Endothelial cell of umbilical vein (primary cell): ENCODE measurements at places on chromosomes 5 and 9. TPM values are rescaled to one million over a fixed set of nuclear protein-coding genes. Genes with fewer than 3 reads are reported as not detected.

GRCh38 chr9:25282946-25283345 lies 395.3 kb downstream of the TUSC1 start:
- no peak for DNase-seq
- H3K36me3 ChIP-seq = no peaks in the 10 kb centered on the region
- no peaks in the 10 kb centered on the region for H3K27me3 ChIP-seq
- H3K4me3 ChIP-seq = no peak overlapping the region
- H3K4me1 ChIP-seq = no peaks in the 10 kb centered on the region
- H3K27ac ChIP-seq = no peak overlapping the region

GRCh38 chr5:129118405-129118804 lies 23.9 kb downstream of the ISOC1 start:
- H3K27me3 ChIP-seq = no peaks in the 10 kb centered on the region
- H3K27ac ChIP-seq = no peak overlapping the region
- no peaks in the 10 kb centered on the region for H3K36me3 ChIP-seq
- H3K4me3 ChIP-seq = no peak overlapping the region

GRCh38 chr9:28407351-28407750 lies 834.1 kb upstream of the C9orf72 start:
- H3K27ac ChIP-seq = no peak overlapping the region
- no peaks in the 10 kb centered on the region for H3K4me1 ChIP-seq
- H3K36me3 ChIP-seq = no peaks in the 10 kb centered on the region
- H3K27me3 ChIP-seq = no peaks in the 10 kb centered on the region
- H3K4me3 ChIP-seq = no peak overlapping the region
- no peak for DNase-seq

DNA sequence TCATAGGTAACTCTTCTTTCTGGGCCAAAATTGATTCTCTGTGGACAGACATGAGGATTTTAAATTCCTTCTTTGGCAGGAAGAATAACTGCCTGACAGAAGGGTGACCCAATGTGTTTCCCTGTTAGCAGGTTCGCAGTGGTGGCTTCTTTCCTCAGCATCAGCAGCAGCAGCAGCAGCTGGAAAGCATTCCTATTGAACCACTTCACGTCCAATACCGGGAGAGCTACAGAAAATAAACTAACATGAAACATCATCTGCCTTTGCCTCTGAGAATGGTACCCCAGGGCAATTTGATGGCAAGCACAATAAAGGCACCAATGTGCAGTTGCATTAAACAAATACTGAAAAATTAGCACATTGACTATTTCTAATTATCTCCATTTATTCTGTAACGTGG lies 214.5 kb downstream of the TMEM167A start:
- no peak for DNase-seq
- no peaks in the 10 kb centered on the region for H3K4me1 ChIP-seq
- no peaks in the 10 kb centered on the region for H3K27me3 ChIP-seq
- H3K36me3 ChIP-seq = no peaks in the 10 kb centered on the region

DNA sequence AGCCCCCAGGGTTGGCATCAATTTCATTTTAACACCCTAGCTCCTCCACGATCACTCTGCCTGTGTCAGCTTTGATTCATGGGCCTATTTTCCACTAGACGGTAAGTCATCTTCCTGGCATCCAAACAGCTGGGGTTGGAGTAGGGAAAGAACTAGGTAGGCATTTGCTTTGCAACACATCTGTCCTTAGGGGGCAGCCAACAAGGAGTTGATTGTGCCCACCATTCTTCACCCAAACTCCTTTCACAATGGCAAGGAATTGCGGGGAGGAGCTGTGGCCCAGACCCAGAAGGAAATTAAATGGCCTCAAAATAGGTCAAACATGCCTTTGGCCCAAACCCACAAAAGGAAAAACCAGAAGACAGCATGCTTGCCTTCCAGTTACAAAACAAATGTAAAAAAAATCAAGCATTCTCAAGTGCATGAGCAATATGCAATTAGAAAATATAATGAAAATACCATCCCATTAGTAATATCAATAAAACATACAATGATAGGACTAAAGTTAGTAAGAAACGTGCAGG lies 71.8 kb downstream of the NRG2 start:
- H3K27ac ChIP-seq = no peak overlapping the region
- no peaks in the 10 kb centered on the region for H3K4me1 ChIP-seq
- H3K27me3 ChIP-seq = peaks cover 16% of the 10 kb centered on the region
- H3K4me3 ChIP-seq = no peak overlapping the region
- DNase-seq = no peak

GRCh38 chr5:170278611-170279458 lies 18.7 kb downstream of the LCP2 start:
- DNase-seq = no peak
- H3K4me3 ChIP-seq = no peak overlapping the region
- peaks cover 4% of the 10 kb centered on the region for H3K4me1 ChIP-seq
- H3K27ac ChIP-seq = no peak overlapping the region
- no peaks in the 10 kb centered on the region for H3K36me3 ChIP-seq

The CTNND2 gene
- total RNA-seq = not detected in 2 replicates
